Dermis blood vessel endothelial cell (primary cell): ENCODE measurements at places on chromosomes 1 and 21.

DNA sequence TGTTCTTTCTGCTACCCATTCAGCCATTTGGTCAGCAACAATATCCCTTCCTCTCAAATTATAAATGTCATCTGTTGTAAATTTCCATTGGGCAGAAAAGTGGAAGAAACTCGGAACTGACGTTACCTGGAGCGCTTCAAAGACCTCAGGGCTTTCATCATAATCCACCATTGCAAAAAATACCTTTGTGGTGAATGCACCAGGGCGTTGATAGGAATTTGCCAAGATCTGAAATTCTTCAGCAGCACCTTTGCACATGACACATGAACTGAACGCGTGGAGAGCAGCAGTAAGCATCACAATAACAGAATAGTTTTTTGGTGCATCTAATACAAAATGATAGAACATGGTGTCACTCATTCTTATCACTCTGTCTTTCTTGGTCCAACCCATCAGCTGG lies 3.1 kb upstream of the TEKT2 start:
- no peak for DNase-seq

- DNase-seq, result no peak
These were observed 55.6 kb upstream of the ABCD3 start for GRCh38 chr1:94362466-94363058.

- peak; percentile 60 for DNase-seq
These were observed 1.0 kb upstream of the HP1BP3 start for GRCh38 chr1:20787840-20788795.

- DNase-seq, result no peak
These were observed 1.8 kb upstream of the OMA1 start for GRCh38 chr1:58548371-58548770.

DNA sequence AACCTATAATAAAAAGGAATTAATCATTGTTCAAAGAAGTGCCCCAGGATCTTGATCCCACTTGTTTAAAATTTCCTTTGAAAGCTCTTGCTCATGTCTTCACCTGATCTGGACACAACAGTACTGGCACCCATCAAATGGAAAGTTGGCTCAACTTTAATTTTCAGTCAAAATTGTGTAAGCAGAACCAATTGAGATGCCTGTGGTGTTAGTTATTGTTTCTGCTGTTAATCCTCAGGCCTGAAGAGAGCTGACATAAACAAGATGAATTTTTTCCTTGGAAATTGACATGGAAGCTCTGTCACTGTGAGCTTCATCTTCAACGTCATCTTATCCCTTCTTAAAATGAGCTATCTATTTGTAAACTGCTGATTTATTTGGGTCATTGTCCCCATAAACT lies 88.3 kb upstream of the TNFSF4 start:
- DNase-seq, result no peak

GRCh38 chr1:234108921-234109320 lies 204.4 kb downstream of the SLC35F3 start:
- no peak for DNase-seq

DNA sequence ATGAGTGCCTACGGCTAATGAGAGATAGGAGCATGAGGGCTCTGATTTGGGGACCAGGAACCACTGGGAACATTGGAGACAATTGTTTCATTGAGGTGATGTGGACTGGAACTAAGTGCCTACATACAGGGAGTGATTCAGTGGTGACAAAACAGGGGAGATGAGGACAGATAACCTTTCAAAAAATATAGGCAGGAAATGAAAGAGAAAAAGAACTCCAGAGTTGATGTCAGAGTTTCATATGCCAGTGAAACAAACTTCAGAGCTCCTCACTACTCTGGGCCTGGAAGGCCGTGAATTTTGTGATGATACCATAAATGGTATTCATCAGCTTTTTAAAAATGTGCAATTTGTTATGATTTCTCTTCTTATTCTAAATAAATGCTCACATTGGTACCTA lies 39.3 kb downstream of the FASLG start:
- no peak for DNase-seq

- DNase-seq, result no peak
These were observed 19.2 kb upstream of the XPR1 start for GRCh38 chr1:180612632-180613031.

DNA sequence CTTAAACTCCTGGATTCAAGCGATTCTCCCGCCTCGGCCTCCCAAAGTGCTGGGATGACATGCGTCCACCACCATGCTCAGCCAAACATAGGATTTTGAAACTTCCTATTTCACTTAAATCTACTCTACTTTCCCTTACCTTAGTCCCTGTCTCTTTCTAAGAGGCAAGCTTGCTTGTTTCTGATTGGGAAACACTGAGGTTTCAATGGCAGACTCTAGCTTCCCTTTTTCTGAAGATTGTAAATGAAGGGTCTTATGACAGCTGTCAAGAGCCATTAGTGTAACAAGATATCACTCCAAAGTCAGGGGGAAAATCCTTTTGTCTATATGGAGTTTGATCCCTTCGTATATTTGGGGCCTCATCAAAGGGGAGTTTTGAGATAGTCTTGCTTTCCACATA lies 23.5 kb upstream of the LMO4 start:
- DNase-seq, result no peak

DNA sequence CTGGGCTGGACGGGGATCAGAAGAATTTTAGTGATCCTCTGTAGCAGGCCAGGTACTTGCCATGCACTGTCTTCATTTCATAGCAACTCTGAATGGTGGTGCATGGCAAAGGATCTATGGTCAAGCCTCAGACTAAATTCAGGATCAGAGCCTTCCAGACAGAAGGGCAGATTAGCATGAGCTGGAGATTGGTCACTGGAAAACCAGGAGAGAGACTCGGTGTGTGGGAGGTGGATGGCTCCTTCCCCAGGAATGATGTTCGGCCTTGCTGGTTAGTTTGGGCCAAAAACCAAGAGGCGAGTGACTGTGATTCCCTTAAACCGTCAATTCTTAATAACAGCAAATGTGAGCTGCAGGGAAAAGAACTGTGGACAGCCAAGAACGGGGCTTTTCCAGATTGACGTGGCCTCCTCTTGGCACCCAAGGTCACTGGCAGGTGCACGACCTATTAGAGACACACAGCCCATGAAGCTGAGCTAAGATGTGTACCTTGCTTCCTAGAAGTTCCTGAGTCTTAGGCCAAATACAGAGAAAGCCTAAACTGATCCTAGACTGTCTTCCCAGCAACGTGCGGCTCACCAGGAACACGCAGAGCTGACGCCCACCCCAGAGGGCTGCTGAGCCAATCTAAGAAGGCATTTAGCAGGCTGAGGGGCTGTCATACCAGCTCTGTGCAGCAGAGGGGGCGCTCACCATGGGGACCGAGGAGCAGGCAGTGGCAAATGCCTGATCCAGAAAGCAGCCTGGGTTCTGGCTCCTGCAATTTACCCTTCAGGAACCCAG lies 18.5 kb downstream of the ALDH4A1 start:
- peak; percentile 89 for DNase-seq

DNA sequence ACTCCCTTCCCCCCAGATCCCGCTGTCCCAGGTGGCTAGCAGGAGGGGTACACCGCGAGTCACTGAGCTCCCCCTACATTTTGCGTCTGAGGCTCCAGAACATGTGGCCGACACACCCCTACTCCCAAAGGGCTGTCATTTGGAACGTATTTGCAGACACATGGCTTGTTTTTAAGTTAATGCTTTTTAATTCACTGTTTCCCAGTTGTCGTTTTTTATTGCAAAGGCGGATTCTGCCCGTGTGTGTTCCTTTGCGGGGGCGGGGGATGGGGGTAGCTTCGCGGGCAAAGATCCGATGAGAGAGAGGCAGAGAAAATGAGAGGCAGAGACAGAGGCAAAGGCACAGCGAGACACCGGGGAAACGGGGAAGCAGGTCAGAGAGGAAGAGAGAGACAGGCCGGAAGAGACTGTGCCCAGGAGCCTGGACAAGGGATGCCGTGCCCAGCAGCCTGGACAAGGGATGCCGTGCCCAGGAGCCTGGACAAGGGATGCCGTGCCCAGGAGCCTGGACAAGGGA lies 270.2 kb downstream of the FOXD2 start:
- DNase-seq, result no peak

GRCh38 chr1:212430955-212431394 lies 1.7 kb upstream of the NENF start:
- peak; percentile 73 for DNase-seq

DNA sequence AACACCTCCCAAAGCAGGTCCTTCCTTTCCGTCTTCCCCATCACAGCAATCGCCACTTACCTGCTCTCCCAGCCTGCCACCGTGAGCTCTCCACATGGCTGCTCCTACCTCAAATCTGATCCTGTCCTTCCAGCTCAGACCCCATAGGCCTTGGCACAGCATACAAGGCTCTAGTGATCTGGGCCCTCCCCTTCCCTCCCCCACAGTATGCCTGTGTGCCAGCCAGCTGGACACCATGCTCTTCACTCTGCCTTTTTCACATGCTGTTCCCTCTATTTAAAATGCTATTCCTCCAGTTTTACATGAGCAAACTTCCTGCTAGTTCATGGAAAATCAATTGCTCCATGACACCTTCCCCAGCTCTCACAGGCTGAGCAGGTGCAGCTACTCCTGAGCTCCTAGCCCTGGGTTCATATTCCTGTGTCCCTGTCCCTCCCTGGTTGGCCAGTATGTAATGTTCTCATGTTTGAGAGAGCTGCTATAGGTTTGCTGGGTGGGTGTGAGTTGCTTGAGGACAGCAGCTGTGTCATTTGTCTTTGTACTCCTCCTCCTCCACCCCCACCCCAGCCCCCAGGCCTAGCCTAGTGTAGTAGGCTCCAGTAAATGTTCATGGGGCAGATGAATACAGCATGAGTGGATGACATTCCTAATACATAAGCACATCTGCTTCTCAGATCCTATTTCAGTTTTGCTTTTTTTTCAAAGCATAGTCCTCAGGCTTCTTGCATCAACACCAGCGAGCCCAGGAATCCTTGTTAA lies 6.3 kb upstream of the TNNT2 start:
- no peak for DNase-seq

GRCh38 chr1:203899869-203900714 lies 38.7 kb downstream of the SNRPE start:
- no peak for DNase-seq

GRCh38 chr1:168114845-168115244 lies 21.9 kb downstream of the GPR161 start:
- DNase-seq, result no peak

DNA sequence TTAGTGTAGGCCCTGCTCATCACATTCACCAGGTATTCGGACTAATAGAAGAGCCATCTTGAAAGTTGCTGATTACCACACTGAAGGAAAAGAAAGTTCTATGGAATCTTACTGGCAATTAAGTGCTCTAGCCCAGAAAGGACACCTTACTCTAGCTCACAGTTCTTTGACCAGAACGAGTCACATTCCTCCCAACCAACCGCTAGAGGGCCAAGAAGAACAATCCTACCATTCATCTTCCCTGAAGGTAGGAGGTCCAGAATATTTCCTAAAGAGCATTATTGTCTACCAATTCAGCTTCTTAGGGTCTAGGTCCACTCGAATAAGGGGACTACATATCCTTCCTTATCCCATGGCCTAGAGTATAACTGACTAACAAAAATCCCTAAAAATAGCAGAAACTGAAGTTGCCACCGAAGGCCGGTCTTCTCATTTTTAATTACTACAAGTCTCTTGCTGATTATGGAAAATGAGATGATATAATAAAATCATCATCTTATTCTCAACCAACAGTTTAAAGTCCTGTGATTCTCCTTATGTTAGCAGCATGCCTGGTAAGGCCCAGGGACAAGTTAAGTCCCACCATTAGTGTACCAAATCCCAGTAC lies 2.7 kb upstream of the FMO1 start:
- peak; percentile 63 for DNase-seq

DNA sequence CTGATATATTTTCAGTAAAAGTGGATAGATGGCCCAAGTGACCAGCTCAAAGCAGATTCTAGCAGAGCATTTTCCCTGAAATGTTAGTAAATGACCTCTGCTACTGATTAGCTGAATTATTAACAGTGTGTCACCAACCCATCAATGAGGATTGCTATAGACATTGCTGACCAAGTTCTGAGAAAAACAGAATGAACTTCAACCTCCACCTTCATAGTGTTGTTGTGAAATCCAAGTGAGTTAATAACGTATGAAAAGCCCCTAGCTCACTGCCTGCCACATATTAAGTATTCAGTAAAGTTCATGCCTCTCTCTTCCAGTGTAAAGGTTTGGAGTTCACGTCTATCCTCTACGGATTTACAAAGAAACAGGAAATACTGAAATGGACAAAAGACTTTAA lies 15.8 kb downstream of the PLPP3 start:
- no peak for DNase-seq

- no peak for DNase-seq
These were observed 8.2 kb downstream of the IFFO2 start for GRCh38 chr1:18948048-18948912.

- DNase-seq, result no peak
These were observed 8.3 kb upstream of the EPB41 start for GRCh38 chr1:28905921-28906666.

GRCh38 chr1:214458541-214458940 lies 92.9 kb downstream of the PTPN14 start:
- DNase-seq, result peak; percentile 58

- no peak for DNase-seq
These were observed 212.8 kb downstream of the LTN1 start for GRCh38 chr21:28779914-28780313.

DNA sequence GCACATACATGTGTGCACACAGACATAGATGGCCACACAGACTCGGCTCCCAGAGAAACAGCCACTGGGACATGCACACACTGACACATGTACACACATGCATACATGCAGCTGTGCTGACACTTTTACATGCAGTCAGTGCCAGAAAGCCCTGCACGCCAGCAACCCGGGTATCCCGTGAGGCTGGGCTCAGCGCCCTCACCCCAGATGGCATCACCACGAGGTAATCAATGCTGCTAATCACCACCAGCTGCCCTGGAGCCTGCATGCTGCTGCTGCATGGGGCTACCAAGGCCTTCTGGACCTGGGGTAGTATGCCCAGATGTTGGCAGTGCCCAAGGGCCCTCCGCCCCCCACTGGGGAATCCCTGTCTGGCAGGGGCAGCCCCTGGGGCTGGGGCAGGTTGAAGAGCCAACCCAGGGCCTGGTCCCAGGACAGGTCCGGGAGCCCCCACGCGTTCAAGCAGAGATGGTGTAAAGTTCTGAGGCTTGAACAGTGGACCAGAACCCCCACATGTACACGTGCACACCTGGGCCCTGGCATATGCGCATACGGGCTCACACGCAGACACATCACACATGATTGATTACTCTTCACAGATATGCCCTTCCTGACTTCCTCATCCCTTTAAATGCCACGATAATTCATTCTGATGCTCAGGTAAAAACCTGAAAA lies 2.7 kb upstream of the COL16A1 start:
- DNase-seq, result no peak
